ENCODE measurements at places on chromosomes 11 and 22.

DNA sequence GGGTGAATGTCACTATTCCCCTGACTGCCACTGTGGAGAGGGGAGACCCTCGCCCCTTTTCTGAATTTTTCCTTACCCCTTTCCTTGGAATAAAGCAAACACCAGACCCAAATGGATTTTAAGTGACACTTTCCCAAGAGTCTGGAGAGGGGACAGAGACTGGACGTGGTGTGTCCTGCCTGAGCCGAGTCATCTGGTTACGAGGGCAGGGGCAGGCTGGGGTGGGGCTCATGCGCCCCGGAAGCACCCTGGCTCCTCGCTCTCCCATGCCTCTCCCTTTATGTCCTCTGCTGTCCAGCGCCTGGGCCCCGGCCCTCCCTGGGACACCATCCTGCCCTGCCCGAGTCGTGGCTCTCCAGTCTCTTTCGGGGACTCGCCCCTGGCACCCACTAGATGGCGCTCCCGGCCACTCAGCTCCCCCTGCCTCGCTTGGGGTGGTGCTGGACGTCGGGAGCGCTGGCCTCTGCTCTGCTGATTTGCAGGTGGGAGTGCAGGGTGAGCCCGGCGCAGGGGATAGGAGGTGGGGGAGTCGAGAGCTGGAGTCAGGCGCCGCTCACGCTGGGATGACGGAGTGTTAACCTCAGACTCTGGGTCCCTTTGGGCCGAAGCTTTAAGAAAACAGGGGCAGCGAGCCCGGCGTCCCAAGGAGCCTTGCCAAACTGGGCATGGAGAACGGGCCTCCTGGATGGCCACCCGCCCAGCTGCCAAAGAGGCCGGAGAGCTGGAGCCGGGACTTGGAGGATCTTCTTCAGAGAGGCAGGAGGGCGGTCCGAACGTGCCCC, 89.8 kb downstream of the RPS6KA4 start:
- no peaks in the 10 kb centered on the region for H3K27me3 ChIP-seq
- no peaks in the 10 kb centered on the region for H3K36me3 ChIP-seq

DNA sequence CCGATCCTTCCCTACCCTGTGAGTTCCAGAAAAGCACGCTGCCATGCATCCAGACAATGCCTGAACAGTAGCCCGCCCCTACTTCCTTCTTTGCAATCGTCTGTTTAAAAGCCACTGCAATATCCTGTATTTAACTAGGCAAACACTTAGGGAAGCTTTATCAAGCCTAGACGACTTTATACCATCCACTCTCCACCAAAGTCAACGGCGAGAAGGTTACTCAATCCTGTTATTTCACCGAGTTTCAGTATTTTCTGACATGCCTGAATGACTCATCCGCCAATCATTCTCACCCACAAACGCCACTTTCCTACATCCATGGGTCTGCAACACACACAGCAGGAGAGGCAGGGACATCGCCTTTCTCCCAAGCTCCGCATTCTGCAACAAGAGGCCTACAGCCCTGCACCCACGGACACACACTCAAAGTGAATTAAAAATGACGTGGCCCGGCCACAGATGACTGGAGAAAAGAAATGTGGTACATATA, 9.3 kb downstream of the CELSR1 start:
- no peaks in the 10 kb centered on the region for H3K27me3 ChIP-seq
- peaks cover 3% of the 10 kb centered on the region for H3K4me1 ChIP-seq
- H3K27ac ChIP-seq: peak overlapping the region; percentile 62
- H3K4me3 ChIP-seq: no peak overlapping the region
- peak; percentile 78 for DNase-seq

GRCh38 chr11:20047006-20047768, 113.1 kb downstream of the DBX1 start:
- H3K27me3 ChIP-seq: no peaks in the 10 kb centered on the region
- DNase-seq: no peak
- no peak overlapping the region for H3K27ac ChIP-seq

- no peak overlapping the region for H3K4me3 ChIP-seq
- H3K36me3 ChIP-seq: peaks cover 82% of the 10 kb centered on the region
- H3K27me3 ChIP-seq: no peaks in the 10 kb centered on the region
- H3K4me1 ChIP-seq: peaks cover 2% of the 10 kb centered on the region
- no peak for DNase-seq
These were observed 14.5 kb downstream of the ATG16L2 start for GRCh38 chr11:72828692-72829101.

DNA sequence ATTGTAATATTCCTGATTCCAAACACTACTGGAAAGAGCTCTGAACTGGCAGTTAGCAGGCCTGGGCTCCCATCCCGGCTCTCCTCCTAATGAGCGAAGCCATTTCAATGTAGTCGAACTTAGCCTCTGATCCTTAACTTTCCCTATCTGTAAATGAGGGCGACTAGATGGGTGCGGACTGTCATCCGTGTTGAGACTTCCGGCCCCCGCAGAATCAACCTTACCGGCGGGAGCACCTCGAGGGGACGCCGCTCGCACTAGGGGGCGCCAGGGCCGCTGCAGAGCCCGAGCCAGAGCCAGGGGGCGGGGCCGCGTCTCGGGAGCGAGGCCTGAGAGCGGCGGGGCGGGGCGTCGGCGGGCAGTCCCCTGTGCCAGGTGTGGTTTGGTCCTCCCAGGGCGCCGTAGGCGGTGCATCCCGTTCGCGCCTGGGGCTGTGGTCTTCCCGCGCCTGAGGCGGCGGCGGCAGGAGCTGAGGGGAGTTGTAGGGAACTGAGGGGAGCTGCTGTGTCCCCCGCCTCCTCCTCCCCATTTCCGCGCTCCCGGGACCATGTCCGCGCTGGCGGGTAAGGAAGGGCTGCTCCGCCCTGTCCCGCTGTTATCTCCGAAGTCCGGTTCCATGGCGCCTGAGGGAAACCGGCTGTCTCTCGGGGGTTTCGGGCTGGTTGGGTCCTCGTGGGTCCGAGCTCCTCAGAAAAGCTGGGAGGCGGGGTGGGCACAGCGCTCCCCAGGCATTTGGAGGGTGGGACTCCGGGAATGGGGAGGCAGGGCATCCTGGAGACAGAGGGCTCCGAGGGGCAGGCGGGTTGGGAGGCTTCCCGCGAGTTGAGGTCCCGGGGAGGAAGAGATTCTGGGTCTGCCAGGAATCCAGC, at the start of gene LIMK2:
Gene LIMK2 (plus strand): TSS at position 437 of the 869 bp plus-strand sequence. CDS start 111 bp downstream, at position 548.
- peaks cover 85% of the 10 kb centered on the region for H3K4me1 ChIP-seq
- H3K4me3 ChIP-seq: peak within 1 kb of the TSS; percentile 83
- DNase-seq: peak; percentile 95

All from left lung (tissue), 14 donors.